Stimulated activated CD8-positive, alpha-beta memory T cell treated with anti-CD3 and anti-CD28 coated beads, Interleukin-15, amount 100 ng/mL, for 24 hours (primary cell): ENCODE measurements at places on chromosomes 3 and 15.

GRCh38 chr3:81218023-81218422 lies 543.4 kb downstream of the GBE1 start:
- no peak for DNase-seq

DNA sequence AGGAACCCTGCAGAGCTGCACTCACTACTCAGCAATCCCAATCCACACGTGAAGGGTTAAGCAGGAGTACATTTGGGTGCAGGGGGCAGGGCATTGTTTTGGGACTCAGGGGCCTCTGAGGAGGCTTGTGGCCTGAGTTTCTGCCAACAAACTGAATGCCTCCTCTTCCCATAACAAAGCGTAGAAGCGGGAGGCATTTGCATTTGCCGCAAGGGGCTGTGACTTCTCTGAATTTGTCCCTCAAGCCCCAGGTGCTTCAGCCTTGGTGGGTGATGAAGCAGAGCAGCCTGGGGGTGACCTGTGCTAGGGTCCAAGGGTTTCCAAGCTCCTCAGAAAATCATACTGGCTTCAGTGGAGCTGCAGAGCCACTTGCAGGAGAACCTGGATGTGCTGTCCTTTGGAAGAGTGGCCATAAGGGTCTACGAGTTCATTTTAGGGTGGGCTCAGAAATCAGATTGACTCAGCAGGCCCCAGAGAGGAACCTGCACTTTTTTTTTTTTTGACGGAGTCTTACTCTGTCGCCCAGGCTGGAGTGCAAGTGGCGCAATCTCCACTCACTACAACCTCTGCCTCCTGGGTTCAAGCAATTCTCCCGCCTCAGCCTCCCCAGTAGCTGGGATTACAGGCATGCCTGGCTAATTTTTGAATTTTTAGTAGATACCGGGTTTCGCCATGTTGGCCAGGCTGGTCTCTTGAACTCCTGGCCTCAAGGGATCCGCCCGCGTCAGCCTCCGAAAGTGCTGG lies 1.4 kb upstream of the RPSA start:
- no peak for DNase-seq

DNA sequence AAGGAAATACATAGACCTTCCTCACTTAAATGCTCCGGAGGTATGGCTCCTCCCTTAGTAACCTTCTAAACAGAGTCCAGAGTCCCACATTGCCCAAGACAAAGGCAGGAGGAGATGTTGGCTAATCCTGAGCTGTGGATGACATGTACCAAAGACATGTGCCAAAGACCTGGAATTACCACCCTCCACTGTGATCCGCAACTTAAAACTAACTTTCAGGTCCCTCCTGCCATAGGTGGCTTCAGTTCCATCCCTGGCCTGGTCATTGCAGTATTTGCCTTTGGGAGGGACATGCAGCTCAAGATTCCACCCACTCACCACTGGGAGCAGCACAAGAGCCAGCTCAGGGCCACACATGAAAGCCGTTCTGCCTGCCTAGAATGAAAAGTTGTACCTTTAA lies 28.0 kb downstream of the MYZAP start:
- DNase-seq: no peak

DNA sequence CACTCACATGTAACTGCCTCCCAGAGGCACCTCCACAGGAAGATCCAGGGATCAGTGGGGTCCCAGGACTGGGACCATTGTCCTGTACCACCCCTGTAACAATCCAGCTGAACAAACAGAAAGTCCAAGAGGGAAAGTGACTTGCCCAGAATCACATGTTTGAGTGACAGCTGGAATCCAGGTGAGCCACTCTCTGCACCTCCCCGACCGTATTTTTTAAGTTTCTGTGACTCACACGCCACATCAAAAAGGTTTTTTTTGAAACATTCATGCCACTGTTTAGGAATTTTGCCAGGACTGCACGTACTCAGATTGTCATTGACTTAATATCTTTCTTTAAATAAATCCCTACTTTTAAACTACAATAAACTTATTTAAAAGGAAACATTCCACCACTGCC lies 9.8 kb upstream of the SLC6A1 start:
- no peak for DNase-seq

GRCh38 chr15:29129221-29129620 lies 140.4 kb downstream of the NSMCE3 start:
- no peak for DNase-seq

DNA sequence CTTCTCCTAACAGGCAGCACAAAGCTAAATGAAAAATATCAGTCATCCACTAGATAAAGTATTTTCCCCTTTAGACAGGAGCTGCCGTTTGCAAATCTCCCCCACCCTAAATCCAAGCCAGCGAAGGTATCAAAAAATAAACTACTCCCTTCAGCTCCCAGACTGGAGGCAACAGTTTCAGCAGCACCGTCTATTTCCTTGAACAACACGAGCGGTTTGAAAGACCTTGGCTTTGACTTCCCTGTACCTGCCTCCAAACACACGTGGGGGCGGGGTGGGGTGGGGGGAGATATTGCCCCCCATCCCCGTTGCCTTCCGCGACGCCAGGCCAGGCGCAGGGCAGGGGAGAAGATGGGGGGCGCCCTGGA lies 832 bp upstream of the CACNA1D start:
- no peak for DNase-seq

DNA sequence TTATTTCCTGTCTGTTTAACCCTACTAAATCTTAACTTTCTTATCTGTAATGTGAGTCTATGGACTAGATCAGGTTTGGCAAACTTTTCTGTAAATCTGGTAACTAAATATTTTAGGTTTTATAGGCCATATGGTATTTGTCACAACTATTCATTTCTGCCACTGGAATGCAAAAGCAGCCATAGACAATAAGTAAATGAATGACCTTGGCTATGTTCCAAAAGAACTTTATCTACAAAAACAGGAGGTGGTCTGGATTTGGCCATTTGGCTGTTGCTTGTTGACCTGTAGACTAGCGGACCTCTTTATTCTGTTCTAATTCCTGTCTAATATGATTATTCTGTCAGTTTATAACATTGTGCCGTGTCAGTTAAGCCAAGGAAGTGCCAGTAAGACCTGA lies 314.2 kb downstream of the LPP start:
- DNase-seq: no peak

- DNase-seq: no peak
Measured at GRCh38 chr15:83483612-83484011, 36.5 kb downstream of the SH3GL3 start.

DNA sequence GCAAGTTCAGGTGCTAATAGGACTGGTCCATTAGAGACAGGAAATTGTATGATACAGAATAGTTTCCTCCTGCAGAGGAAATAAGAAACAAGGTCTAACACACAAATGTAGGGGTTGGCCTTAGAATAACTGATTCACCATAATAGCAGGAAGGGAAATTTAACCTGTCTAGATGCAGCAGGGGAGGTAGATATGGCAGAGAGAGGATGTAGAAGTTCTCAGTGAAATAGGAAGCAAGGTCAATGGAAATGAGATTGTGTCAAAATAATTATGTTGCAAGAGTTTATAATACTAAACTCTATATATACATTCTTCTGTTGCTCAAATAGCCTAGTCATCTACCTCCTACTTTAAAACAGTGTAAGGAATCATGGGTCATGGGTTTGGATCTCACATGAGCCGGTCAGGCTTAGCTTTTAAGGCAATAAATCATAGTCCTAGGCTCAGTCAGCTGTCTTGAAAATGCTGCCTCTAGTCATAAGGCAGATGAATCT lies 17.0 kb downstream of the BCL2A1 start:
- no peak for DNase-seq

- DNase-seq: no peak
Measured at GRCh38 chr15:85475711-85476110, 95.3 kb downstream of the AKAP13 start.
